ENCODE measurements at places on chromosomes 2 and 18.

DNA sequence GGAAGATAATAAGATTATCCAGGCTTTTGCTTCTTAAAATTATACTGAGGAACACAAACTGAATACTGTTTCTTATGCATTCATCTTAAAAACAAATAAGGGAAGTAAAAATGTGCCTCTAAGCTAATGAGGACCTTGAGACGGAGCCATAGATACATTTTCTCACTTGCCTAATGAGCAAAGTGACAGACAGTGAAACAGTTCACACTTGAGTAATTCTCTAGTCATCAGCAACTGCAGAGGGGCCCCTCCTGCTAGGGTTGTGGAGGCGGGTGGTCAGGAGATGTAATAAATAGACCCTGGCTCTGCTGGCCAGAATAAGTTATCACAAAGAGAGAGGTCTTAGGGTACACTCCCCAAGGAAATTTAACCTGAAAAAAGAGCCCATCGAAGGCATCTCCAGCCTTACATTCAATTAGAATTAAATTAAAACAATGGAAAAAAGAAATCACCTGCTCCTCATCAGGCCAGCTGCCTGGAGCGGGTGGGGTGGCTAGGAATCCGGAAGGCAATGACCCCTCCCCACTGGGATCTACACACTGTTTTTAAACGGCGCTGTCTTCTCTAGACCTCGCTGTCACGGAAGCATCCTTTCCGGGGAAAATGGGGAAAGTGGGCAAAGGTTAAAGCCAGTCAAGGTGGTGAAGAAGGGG, 32.6 kb upstream of the INSIG2 start:
- DNase-seq: no peak

GRCh38 chr2:222799262-222799918, 61.4 kb upstream of the ACSL3 start:
- DNase-seq: no peak

GRCh38 chr2:20094142-20094755, 42.8 kb upstream of the LAPTM4A start:
- DNase-seq: no peak

DNA sequence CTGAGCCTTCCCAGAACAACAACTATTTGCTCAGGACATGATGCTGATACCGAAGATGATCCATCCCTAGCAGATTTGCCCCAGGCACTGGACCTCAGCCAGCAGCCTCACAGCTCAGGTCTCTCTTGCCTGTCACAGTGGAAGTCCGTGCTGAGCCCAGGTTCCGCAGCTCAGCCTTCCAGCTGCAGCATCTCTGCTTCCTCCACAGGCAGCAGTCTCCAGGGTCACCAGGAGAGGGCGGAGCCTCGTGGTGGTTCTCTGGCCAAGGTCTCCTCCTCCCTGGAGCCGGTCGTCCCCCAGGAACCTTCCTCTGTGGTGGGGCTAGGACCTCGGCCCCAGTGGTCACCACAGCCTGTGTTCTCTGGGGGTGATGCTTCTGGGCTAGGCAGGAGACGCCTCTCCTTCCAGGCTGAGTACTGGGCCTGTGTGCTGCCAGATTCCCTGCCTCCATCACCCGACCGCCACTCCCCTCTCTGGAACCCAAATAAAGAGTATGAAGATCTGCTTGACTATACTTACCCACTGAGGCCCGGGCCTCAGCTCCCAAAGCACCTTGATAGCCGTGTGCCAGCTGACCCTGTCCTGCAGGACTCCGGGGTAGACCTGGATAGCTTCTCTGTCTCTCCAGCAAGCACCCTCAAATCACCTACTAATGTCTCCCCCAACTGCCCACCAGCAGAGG, 15.4 kb downstream of the CEP68 start:
- no peak for DNase-seq

GRCh38 chr18:31403409-31403808, 26.8 kb downstream of the DSG4 start:
- DNase-seq: no peak

DNA sequence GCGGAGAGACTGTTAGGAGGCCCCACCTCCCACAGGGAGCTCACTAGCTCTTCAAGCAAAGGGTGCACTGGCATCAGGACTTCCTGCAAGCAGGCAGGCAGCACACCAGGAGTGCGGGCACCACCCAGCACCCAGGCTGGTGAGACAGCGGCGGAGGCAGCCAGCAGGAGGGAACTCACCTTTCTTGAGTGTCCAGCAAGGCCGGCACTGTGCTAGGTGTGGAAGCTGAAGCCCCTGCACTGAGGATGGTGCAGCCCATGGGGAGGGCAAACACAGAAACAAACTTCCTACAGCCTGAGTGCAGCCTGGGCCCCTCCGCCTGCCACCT, 100.7 kb upstream of the ID2 start:
- DNase-seq: no peak

GRCh38 chr2:150063931-150064548, 423.4 kb downstream of the RND3 start:
- DNase-seq: peak; percentile 80

- DNase-seq: peak; percentile 29
Measured at GRCh38 chr2:168137510-168138180, 109.8 kb downstream of the STK39 start.

DNA sequence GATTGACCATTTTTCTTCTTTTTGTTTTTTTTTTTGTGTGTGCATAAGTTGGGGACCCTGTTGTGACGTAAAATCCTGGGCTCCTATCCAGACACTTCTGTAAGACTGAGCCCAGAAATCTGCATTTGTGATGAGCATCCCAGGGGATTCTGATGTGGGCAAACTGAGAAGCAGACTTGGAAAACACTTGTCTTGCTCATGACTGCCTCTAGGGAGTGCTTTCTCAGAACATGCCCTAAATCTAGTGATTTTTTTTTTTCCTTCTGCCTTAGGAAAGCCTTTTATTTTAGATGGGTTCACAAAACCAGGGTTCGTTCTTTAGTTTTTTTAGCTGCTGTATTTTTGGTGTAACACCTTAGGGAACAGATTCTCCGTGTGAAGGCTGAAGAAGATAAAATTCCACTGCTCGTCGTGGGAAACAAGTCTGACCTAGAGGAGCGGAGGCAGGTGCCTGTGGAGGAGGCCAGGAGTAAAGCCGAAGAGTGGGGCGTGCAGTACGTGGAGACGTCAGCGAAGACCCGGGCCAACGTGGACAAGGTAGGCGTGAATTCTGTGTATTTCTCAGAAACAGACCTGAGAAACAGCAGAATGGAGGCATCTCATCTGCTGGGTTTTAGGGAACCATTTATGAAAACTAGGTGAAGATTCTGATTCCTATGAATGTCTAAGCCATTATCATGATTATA, 36.7 kb downstream of the RALB start:
- no peak for DNase-seq

DNA sequence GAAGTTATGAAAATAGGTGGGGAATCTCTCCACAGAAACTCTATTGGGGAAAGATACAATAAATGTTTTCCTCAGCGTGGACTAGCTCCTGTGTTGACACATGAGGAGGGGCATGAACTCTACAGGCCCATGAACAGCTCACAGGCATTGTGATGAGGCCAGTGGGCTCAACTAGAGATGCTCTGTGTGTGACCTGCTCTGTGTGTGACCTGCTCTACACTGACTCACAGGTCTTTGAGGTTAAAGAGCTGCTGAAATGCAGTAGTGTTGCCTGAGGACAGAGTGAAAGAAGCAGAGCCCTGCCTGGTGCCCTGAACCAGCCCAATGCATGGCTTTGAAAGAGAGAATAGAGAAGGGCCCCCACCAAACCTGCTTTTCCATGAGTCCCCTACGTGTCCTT, 117.6 kb downstream of the MCFD2 start:
- no peak for DNase-seq

GRCh38 chr2:100936070-100936741, 65.9 kb upstream of the RPL31 start:
- peak; percentile 33 for DNase-seq

DNA sequence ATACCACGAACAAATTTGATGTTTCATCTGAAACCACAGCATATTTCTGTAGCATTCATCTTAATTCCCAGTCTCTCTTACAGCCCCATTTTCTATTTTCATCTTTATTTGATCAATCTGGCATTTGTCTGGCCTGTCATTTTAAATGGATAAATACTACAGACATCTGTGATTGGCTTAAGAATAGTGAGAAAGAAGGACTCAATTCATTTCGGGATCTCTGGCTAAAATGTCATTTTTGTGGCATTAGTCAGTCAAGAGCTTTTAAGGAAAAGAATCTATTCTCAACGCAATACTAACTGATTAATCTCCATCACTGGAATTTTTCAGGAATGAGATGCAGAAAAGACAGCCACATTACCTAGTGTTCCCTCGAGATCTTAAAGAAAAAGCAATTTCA, 585.9 kb downstream of the IRS1 start:
- DNase-seq: no peak

- no peak for DNase-seq
Measured at GRCh38 chr2:225074919-225075681, 32.8 kb upstream of the DOCK10 start.

GRCh38 chr2:8333177-8333831, 348.6 kb upstream of the ID2 start:
- DNase-seq: no peak

GRCh38 chr2:158497486-158497885, 40.7 kb downstream of the PKP4 start:
- no peak for DNase-seq

GRCh38 chr2:45636008-45636407, 15.5 kb upstream of the PRKCE start:
- no peak for DNase-seq

- DNase-seq: no peak
Measured at GRCh38 chr18:48990481-48991318, 39.9 kb upstream of the SMAD7 start.

DNA sequence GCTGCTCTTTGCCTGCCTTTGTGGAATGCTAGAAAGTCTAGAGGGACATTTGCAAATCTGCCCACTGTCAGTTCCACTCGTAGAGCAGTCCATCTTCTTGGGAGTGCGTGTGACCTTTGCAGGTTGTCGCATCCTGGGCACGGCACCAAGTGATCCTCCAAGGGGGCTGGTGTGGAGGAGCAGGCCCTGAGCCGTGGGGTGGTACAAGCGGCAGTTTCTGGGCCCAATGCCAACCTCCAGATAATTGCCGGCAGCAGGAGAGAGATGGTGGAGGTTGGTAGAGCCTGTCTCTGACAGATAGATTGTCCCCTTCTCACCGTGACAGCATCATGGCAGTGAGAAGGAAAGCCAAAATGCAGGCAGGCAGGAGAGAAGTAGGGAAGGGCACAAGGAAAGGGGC, 150.7 kb upstream of the SLC14A2 start:
- DNase-seq: peak; percentile 27

DNA sequence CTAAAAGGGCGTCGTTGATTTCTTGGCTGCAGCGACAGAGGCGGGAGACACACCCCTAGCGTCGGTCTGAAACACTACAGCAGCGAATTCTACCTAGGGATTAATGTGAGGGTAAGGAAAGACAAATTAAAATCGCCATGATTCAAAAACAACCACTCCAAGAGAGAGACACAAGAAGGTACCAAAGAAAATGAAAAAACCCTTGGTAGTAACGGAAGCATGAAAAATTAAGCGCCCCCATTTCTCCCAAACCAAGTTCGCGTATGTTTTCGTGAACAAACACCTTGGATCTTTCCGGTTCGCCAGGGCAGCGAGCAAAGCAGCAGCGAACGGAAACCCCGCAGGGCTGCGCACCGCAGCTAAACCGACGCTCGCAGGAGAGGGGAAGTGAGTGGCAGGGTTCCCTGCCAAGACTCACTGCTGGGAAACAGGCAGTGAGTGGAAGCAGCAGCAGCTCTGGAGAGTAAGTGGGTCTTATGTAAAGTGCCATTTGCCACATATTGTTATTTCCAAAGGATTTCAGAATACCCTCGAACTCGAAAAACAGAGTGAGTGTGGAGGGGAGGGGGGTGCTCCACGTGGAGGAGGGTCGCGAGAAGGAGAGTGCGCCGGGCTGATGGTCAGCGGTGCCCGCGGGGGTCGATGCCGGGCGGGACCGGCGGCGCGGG, 1.0 kb downstream of the PPP3R1 start:
- DNase-seq: peak; percentile 90

GRCh38 chr18:23498877-23499276, 4.4 kb upstream of the RMC1 start:
- peak; percentile 75 for DNase-seq

DNA sequence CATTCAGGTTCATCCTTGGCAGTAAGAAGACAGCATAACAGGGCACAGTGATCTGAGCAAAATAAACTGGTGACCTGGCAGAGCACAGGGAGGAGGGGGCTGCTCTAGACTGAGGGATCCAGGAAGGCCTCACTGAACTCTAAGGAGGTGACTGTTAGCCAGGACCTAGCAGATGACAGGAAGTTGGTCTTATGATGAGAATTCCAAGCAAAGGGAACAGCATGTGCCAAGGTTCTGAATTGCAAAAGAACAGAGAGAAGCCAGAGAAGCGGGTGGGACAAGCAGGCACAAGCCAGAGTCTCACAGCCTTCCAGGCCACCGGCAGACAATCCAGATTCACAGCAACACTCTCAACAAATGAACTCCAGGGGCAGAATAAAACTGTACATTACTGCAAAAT, 152.7 kb upstream of the PTPRM start:
- no peak for DNase-seq

DNA sequence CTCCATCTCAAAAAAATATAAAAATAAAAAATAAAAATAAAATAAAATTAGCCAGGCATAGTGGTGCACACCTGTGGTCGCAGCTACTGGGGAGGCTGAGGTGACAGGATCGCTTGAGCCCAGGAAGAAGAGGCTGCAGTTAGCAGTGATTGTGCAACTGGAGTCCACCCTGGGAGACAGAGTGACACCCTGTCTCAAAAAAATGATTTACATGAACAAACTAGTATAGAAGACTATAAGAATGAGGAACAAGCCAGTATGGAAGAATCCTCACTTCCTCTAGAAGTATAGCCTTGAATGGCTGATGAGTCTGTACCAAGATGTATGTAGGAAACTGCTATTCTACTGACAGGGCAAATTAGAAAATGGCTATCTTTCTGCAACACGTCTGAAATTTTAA, 10.9 kb downstream of the YES1 start:
- DNase-seq: no peak

DNA sequence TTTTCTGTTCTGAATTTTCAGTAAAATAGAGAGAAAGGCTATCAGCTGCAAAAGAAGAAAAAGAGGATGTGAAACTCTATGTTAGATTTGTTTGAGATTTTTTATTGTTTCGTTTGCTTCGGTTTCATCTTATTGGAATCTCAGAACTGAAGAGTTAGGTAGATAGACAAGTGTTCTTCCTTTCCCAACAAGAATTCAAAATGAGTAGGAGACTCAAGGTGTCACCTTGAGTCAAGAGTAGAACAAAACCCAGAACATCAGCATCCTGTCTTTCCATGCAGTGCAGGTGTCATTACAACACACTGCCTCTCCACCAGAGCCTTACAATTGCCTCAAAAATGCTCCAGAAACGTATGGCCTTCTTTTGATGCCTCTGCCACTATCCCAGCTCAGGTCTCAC, 21.1 kb downstream of the NBAS start:
- no peak for DNase-seq

DNA sequence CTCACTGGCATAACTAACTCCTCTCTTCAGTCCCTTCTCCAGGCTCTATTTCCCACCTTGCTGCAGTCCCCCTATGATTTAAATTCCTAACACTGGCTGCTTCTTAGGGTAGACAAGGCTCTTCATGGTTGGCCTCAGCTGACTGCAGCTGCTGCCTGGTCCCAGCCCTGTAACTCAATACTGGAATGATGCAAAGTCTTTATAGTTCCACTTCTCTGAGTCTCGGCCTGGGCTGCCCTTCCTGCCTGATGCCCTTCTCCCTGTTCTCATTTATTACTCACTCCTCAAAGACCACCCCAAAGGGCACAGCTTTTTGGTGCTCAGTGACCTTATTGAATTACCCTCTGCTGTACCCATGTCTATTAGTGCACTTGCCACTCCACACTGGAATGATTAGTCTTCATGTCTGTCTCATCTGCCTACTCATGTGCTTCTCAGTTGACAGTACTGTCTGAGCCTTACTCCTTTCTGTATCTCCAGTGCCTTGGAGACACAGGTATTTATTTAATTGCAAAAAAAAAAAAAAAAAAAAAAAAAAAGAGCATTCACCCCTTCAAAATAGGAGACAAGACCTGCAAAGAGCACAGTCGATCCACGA, 199.4 kb upstream of the REV1 start:
- peak; percentile 91 for DNase-seq
